ENCODE measurements at places on chromosomes 4 and X.

DNA sequence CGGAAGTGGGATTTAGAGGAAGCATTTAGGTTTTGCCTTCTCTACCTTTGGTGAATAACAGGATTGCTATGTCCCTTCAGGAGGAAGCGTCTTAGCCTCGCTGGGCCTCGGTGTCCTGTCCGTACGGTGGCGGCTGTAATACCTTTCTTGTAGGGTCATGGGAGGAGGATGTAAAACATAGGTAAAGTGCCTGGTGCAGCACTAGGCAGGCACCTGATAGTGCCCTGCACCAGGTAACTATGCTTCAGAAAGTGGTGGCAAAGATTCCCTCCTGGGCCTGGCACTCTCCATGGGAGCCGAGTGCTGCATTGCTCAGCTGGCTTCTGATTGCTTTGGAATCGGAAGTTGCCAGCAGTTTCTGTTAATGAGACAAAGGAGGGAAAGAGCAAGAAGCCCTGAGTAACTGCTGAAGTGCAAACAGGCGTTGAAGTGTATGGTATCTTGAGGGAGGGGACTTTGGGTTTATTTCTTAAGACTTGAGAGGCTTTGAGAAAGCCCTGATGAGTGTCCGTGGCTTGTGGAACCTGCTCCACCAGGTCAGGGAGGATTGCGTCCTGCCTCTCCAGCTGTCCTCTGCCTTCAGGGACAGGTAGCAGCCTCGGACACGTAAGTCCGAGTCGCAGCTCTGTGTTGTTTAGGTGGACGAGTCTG lies 45.8 kb downstream of the TBC1D14 start:
- no peak for DNase-seq

- DNase-seq = no peak
Measured at GRCh38 chrX:30224536-30224935, 5.9 kb upstream of the MAGEB3 start.

DNA sequence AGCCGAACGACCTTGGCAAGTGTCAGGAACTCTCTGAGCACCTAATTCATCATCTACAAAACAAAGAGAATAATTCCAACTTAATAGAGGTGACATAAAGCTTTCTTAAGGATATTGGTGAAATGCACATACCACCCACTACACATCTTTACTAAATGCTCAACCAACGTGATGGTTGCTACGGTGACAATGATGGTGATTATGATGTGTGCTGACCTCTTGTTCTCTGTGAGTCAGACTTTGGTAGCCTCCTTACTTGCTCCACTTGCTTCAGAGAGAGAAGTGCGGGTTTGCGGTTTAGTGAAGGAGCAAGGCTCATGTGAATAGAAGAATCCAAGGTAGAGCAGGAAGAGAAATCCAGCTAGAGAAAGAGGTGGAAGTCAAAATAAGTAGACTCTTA lies 52.8 kb upstream of the CLNK start:
- no peak for DNase-seq

DNA sequence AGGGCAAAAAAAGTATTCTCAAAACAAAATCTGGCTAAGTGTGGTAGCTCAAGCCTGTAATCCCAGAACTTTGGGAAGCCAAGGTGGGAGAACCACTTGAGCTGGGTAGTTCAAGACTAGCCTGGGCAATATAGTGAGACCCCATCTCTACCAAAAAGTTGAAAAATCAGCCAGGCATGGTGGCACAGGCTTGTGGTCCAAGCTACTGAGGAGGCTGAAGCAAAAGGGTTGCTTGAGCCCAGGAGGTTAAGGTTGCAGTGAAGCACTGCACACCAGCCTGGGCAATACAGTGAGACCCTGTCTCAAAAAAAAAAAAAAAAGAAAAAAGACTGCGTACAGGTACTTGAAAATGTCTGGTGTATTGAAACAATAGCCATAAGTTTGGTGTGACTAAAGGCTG lies 1.7 kb upstream of the SDAD1 start:
- DNase-seq = no peak

- DNase-seq = no peak
Measured at GRCh38 chrX:10110984-10111363, 45.8 kb upstream of the CLCN4 start.

DNA sequence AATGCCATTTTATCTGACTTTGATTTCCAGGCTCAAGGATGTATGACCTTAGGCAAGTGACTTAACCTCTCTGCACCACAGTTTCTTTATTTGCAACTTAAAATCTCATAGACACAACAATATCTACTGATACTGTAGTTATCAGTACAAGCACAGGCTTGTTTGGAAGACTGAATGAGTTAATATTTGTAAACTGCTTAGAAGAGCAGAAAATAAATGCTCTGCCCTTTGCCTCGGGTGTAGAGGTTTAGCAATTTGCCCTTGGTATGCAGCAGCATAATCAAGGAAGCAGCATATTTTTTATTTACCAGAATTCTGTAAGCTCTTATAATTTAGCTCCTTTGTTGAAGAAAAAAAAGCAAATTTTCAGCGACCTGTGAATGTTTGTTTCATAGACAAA lies 2.9 kb upstream of the CXCL1 start:
- DNase-seq = no peak

- no peak for DNase-seq
Measured at GRCh38 chrX:49209434-49210251, 9.7 kb upstream of the SYP start.

- DNase-seq = no peak
Measured at GRCh38 chr4:150037251-150037856, 40.9 kb upstream of the DCLK2 start.

- no peak for DNase-seq
Measured at GRCh38 chr4:165207431-165208220, at the start of gene KLHL2. KLHL2 (plus strand) TSS chr4:165207561; CDS start chr4:165207877, 316 bp downstream.

GRCh38 chr4:118331352-118331751 lies 21.5 kb downstream of the PRSS12 start:
- DNase-seq = no peak

DNA sequence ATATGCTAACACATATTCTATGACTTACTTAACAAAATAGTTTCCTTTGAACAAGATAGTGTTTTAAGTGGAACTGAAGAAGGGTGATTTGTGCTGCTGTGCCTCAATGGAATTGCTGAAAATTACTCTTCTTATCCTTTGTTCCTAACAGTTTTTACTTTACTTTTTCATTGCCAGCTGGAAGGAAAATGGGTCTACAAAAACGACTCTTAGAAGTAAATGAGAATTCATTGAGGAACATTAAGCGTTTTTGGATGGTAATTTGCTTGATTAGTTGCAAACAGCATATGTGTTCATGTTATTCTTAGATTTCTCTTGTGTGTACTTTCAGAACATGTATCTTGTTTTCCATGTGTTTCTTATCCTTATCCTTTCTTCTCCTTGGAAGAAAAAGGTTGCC lies 170.4 kb upstream of the VEGFC start:
- DNase-seq = no peak

DNA sequence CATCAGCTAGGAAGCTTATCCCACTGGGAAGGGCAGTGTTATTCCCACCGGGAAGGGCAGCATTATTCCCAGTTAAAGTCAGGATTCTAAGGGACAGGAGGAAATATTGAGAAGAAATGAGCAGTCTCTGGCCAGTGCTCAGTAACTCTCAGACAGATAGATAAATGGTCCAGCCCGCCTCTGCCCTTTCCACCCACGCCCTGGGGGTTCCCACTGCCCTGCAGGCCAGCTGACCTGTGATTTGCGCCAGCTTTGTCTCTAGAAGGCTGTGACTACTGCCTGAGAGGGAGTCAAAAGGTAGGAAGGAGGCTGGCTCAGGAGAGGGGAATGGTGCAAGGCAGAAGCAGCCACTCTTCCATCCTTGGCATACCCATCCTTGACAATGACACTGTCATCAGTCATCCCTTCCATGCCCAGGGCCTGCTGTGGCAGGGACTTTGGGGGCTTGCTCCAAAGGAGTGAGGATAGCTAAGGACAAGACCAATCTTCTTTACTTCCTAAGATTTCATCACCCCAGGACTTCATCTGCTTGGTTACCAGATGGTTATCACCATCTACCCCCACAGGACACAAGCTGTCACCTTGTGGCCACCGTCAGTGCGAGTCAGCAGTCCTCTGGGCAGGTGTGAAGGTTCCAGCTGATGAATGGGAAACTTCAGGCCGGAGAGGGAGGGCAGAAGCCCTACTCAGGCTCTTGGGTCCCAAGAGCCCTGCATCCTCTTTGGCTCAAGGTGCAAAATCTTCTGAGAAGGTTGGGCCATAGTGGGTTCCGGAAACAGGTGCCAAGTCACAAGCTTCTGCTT lies 49.5 kb downstream of the SEPSECS start:
- no peak for DNase-seq

DNA sequence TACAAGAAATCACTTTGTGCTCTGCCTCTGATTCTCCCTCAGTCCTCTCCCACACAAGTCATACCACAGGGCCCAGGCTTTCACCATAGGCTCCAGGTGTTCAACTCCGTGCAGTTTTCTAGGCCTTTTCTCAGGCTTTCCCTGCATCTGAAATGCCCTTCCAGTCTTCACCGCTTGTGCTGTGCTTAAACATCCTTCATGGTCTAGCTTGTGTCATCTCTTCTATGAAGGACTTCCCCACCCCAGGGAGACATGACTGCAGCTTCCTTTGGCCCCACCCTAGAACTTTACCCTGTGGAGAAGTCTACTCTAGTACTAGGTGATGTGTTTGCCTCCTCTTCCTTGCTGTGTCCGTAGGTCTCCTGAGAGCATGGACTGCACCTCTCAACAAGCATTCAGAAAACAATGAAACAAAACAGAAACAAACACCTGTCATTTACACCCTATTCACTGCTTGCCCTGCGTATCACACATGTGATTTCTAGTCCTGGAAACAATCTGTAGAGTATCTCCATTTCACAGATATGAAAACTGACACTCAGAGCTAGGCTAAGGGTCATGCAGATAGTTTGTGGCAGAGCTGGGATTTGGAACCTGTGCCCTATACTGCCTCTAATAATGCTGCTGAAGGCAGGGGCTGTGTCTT lies 22.7 kb upstream of the LEF1 start:
- DNase-seq = no peak

DNA sequence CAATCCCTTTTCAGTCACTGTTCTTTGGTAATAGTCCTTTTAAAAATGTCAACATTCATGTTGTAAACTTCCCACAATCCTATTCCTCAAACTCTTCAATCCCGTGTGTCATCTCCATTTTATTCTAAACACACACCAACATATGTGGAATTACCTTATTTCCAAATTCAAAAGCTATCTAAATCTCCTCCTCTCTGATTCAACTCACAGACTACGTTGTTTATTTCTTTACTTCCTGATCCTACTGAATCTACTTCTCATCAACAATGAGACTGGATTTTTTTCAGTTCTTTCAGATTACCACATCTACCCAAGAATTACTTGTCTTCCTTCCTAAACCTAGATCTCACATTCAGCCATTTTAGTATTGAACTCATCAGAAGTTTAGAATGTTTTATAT lies 188.2 kb downstream of the GABRB1 start:
- no peak for DNase-seq

DNA sequence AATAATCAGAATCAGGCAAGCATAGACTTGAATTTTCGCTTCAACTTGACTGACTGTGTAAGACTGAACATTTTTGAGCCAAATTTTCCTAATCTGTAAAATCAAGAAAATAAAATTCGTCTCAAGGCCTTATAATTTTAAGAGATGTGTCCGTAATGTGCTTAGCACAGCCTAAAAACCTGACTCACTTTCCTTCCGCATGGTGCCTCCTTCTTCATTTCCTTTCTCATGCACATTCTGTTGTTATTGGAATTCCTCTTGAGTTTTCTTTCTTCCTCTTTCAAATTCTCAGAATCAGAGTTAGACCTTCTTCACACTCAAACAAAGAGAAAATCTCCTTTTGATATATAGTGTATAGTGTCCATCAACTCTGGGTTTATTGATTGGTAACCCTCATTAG lies 208.9 kb upstream of the SLIT2 start:
- DNase-seq = no peak

- DNase-seq = no peak
Measured at GRCh38 chrX:50618788-50619558, 148.3 kb upstream of the DGKK start.
